ENCODE measurements at places on chromosomes 4 and X. TPM values are rescaled to one million over a fixed set of nuclear protein-coding genes. Genes with fewer than 3 reads are reported as not detected.

DNA sequence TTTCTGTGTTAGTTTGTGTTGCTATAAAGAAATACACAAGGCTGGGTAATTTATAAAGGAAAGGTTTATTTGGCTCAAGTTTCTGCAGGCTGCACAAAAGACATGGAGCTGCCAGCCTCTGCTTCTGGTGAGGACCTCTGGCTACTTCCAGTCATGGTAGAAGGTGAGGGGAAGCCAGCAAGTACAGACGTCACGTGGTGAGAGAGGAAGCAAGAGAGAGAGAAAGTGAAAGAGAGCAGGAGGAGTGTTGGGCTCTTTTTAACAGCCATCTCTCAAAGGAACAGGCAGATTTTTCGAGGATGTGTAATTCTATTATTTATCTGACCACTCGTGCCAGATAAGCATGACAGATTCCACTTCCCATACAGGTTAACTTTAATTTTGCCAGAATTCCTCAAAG, 1199.1 kb downstream of the ADGRL3 start:
- DNase-seq = no peak
- H3K4me1 ChIP-seq = no peaks in the 10 kb centered on the region
- no peaks in the 10 kb centered on the region for H3K36me3 ChIP-seq
- H3K27me3 ChIP-seq = no peaks in the 10 kb centered on the region

DNA sequence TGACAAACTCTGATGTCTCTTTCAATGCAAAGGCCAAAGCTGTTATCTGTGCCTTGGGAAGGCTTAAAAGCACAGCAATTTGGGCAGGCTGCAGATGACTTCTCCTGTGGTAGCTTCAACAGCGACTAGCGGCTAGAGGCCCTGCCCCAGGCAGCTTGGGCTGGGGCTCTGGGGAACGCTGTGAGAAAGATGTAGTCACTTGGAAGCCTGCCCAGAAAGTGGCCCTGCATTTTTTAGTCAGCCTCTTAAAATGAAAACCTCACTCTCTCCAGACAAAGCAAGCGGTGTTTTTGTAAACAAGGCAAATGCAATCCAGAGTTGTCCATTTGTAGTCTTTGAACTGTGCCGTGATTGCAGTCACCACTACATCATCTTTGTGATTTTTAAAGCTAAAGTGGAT, 27.5 kb downstream of the PCYT1B start:
- no peak overlapping the region for H3K4me3 ChIP-seq
- DNase-seq = no peak
- H3K27me3 ChIP-seq = peaks cover 6% of the 10 kb centered on the region
- no peaks in the 10 kb centered on the region for H3K4me1 ChIP-seq

- no peak overlapping the region for H3K27ac ChIP-seq
- DNase-seq = no peak
- peaks cover 2% of the 10 kb centered on the region for H3K36me3 ChIP-seq
- no peaks in the 10 kb centered on the region for H3K4me1 ChIP-seq
- no peaks in the 10 kb centered on the region for H3K27me3 ChIP-seq
- no peak overlapping the region for H3K4me3 ChIP-seq
These were observed 83.6 kb upstream of the CAMK2D start for GRCh38 chr4:113845138-113845537.

DNA sequence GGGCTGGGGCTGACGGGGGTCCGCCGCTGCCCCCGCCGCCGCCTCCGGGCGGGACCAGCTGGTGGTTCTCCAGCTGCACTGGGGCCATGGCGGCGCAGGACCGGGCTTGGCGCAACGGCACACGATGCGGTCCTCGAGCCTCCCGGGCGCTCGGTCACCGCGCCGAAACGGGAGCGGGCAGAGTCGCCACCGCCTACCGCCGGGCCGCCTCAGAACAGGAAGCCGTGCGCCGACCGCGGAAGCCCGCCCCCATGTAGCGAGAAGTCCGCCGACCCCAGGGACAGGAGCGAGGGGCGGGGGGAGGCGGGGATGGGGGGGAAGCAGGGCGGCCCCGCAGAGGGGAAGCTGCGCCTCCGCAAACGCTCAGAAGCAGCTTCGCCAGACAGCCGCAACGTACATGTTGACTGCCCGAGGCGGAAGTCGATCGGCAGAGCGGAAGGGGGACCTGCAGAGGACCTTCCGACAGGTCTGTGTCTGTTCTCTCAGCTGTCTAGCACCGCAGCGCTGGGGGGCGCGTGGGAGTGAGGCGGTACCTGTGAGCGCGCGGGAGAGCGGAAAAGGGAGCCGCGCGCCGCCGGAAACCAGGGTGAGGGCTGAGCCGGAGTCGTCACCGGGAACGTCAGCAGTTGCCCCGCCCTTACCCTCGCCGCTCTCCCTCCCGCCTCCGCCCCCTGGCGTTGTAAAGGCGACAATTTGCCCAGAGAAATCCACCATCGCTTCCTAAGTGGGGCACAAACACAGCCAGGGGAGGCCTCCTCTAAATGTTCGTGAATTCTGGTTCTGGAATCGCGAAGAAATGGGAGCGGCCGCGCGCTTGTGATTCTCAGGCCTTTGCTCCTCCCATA, at the start of gene MED14:
MED14 (minus strand) TSS at position 218 of the 845 bp plus-strand sequence; CDS start at position 88, 130 bp downstream.
- no peaks in the 10 kb centered on the region for H3K27me3 ChIP-seq
- peak within 1 kb of the TSS; percentile 91 for H3K27ac ChIP-seq
- no peaks in the 10 kb centered on the region for H3K36me3 ChIP-seq
- DNase-seq = peak; percentile 80

GRCh38 chr4:42638993-42639392, 17.9 kb downstream of the ATP8A1 start:
- peak overlapping the region; percentile 71 for H3K4me3 ChIP-seq
- no peaks in the 10 kb centered on the region for H3K36me3 ChIP-seq
- DNase-seq = no peak
- H3K27me3 ChIP-seq = no peaks in the 10 kb centered on the region
- no peak overlapping the region for H3K27ac ChIP-seq
- peaks cover 42% of the 10 kb centered on the region for H3K4me1 ChIP-seq

DNA sequence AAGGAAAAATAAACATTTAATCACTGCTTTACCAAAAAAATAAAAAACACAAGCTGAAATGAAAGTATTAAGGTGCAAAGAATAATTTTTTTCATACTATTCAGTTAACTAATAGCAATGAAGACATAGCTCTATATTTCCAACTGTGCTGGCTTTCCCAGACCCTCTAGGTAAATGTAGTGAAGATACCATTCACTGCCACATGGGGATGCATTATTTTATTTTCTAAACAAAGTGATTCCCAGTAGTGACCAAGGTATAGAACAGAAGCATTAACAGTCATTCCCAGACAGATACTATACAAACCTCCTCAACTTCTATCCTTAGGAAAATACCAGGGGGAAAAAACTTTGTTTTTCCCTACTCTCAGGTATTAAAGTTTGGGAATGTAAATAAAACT, 39.4 kb downstream of the ANTXR2 start:
- DNase-seq = no peak
- H3K4me3 ChIP-seq = no peak overlapping the region
- H3K4me1 ChIP-seq = peaks cover 11% of the 10 kb centered on the region
- peaks cover 2% of the 10 kb centered on the region for H3K36me3 ChIP-seq

DNA sequence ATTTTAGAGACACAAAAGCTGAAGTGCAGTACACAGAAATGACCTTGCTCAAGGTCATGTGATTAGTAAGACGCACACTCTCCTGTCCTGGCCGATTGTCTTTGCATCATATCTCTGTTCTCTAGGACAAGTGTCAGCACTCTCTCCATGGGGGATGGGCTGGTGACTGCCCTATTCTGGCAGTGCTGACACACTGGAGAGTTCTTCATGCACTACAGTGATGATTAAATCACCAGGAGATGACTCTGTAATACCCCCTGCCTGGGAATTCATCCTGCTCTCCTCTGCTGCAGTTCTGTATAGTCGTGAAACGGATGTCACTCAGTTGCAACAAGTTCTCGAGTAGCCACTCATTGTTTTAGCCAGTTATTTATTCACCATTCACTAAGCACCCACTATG, 5.3 kb upstream of the SHISA3 start:
- peaks cover 2% of the 10 kb centered on the region for H3K36me3 ChIP-seq
- peaks cover 29% of the 10 kb centered on the region for H3K27me3 ChIP-seq
- H3K4me3 ChIP-seq = no peak overlapping the region
- H3K4me1 ChIP-seq = peaks cover 5% of the 10 kb centered on the region

- no peak for DNase-seq
- H3K36me3 ChIP-seq = peaks cover 3% of the 10 kb centered on the region
- H3K27me3 ChIP-seq = no peaks in the 10 kb centered on the region
- peaks cover 48% of the 10 kb centered on the region for H3K4me1 ChIP-seq
- H3K4me3 ChIP-seq = peak overlapping the region; percentile 83
These were observed 29.2 kb downstream of the MSN start for GRCh38 chrX:65696613-65697012.

- peaks cover 9% of the 10 kb centered on the region for H3K4me1 ChIP-seq
- no peak overlapping the region for H3K27ac ChIP-seq
- DNase-seq = no peak
These were observed 22.0 kb upstream of the STK26 start for GRCh38 chrX:132001127-132001526.

GRCh38 chrX:73930300-73930699, 367.3 kb downstream of the CHIC1 start:
- no peak for DNase-seq
- no peaks in the 10 kb centered on the region for H3K4me1 ChIP-seq
- no peaks in the 10 kb centered on the region for H3K36me3 ChIP-seq
- H3K27me3 ChIP-seq = no peaks in the 10 kb centered on the region

DNA sequence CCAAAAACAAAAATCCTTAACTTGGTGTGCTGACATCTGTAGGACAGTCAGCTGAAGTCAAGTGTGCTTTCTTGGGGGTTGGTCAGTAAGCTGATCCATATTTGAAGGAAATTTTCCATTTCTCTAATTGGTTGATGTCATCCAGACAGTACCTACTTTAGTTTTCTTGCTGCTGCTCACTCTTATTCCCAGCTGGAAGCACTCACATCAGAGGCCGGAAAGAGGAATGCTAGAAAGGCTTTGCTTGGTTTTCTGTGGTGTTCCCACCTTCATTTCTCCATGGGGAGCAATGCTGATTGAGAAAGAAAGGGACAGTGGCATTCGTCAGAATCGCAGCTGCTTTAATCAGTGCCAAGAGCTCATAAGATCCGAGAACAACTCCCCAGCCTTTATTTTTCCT, 227.0 kb downstream of the C4orf33 start:
- H3K27me3 ChIP-seq = peaks cover 26% of the 10 kb centered on the region
- no peak for DNase-seq
- H3K36me3 ChIP-seq = no peaks in the 10 kb centered on the region
- no peak overlapping the region for H3K27ac ChIP-seq

GRCh38 chrX:30798810-30799209, 90.2 kb downstream of the TAB3 start:
- H3K27ac ChIP-seq = no peak overlapping the region
- H3K4me1 ChIP-seq = no peaks in the 10 kb centered on the region
- H3K27me3 ChIP-seq = no peaks in the 10 kb centered on the region

- H3K27me3 ChIP-seq = no peaks in the 10 kb centered on the region
- no peak for DNase-seq
- H3K27ac ChIP-seq = no peak overlapping the region
These were observed 242.4 kb downstream of the ARHGAP24 start for GRCh38 chr4:85717351-85717750.

DNA sequence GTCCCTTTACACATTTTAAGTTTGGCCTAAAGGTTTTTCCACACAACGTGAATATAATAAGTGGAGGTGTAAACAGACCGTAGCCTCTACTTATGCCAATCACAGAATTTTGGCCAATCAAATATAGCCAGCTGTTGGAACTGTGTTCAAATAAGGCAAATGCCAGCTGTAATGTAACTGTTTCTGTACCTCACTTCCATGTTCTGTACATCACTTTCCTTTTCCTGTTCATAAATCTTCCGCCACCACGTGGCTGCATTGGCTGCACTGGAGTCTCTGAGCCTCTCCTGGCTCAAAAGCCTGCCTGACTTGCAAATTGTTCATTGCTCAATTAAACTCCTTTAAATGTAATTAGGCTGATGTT, 105.1 kb upstream of the SMIM31 start:
- DNase-seq = no peak
- no peaks in the 10 kb centered on the region for H3K36me3 ChIP-seq
- H3K27ac ChIP-seq = no peak overlapping the region
- no peak overlapping the region for H3K4me3 ChIP-seq

GRCh38 chr4:84875636-84876371, 90.7 kb downstream of the WDFY3 start:
- H3K4me3 ChIP-seq = no peak overlapping the region
- no peaks in the 10 kb centered on the region for H3K27me3 ChIP-seq
- peak overlapping the region; percentile 21 for H3K27ac ChIP-seq
- no peak for DNase-seq
- H3K4me1 ChIP-seq = no peaks in the 10 kb centered on the region
- H3K36me3 ChIP-seq = no peaks in the 10 kb centered on the region

GRCh38 chrX:47499293-47499692, 16.3 kb upstream of the ZNF41 start:
- H3K4me3 ChIP-seq = no peak overlapping the region
- no peaks in the 10 kb centered on the region for H3K36me3 ChIP-seq
- no peak overlapping the region for H3K27ac ChIP-seq
- H3K27me3 ChIP-seq = no peaks in the 10 kb centered on the region

- H3K4me1 ChIP-seq = peaks cover 12% of the 10 kb centered on the region
- H3K36me3 ChIP-seq = no peaks in the 10 kb centered on the region
- H3K4me3 ChIP-seq = no peak overlapping the region
- peaks cover 15% of the 10 kb centered on the region for H3K27me3 ChIP-seq
- peak overlapping the region; percentile 61 for H3K27ac ChIP-seq
- DNase-seq = no peak
These were observed 25.9 kb upstream of the FAM241A start for GRCh38 chr4:112119353-112119783.

DNA sequence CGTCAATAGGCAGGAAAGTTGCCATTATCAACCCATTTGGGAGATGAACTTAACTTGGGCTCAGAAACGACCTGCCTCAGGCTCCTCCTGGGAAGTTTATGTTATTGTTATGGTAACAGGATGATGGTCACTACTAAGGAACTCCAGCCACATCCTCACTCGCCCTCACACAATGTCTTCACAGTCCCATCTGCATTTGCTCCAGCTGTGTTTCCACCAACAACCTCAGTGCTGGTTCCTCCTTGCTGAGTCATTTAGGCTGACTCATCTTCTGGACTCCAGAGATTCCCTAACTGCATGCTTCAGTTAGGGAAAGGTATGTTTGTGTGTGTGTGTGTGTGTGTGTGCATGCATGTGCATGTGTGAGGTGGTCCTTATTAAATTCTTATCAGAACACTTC, 293.4 kb upstream of the BOD1L1 start:
- H3K4me1 ChIP-seq = no peaks in the 10 kb centered on the region
- H3K4me3 ChIP-seq = no peak overlapping the region
- peaks cover 3% of the 10 kb centered on the region for H3K36me3 ChIP-seq
- H3K27ac ChIP-seq = no peak overlapping the region
- no peaks in the 10 kb centered on the region for H3K27me3 ChIP-seq

DNA sequence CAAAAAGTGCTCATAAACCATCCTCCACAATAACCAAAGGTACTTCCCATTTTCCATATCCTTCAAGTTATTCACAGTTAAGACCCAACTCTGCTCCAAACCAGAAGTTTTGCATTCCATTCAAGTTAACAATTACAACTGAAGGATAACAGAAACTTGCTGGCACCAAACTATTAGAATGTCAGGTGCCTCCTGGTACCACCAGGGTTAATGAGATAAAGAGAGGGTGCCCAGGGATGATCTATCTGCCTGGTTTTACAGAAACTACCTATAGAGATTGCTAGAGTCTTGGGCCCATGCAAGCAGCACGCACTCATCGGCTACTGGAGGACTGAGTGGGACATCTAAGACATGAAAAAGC, 114.6 kb downstream of the RBM47 start:
- no peaks in the 10 kb centered on the region for H3K36me3 ChIP-seq
- DNase-seq = no peak
- peaks cover 2% of the 10 kb centered on the region for H3K27me3 ChIP-seq
- no peak overlapping the region for H3K27ac ChIP-seq

Gene PCDH11X
- total RNA-seq = not detected

Gene DUX4
- total RNA-seq = not detected

Gene MSN
- 344 TPM for total RNA-seq

Gene MAGEA2B
- not detected for total RNA-seq

Gene LAMTOR3
- total RNA-seq = 22.4 TPM

Gene TDO2
- not detected for total RNA-seq

Data from T-helper 17 cell (primary cell).